NCI-H187 (cell line): ENCODE measurements at places on chromosomes 2 and 18.

DNA sequence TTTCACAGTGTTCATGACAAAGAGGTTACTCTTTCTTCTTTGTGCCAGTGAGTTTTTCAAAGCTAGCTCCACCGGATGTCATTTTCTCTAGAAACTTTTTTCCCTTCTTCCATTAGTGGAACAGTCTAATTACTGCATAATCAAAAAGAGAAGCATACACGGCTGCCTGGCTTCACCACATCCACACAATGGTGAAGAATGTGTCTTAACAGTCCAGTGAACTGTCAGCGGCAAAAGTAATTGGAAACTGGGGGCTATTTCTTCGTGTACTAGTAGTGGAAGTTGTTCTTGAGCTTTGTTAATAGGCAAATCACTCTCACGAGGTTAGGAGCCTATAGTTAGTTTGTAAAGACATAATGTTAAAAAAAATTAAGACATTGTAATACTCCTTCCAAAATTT, 32.9 kb upstream of the PIK3C3 start:
- no peak for DNase-seq

DNA sequence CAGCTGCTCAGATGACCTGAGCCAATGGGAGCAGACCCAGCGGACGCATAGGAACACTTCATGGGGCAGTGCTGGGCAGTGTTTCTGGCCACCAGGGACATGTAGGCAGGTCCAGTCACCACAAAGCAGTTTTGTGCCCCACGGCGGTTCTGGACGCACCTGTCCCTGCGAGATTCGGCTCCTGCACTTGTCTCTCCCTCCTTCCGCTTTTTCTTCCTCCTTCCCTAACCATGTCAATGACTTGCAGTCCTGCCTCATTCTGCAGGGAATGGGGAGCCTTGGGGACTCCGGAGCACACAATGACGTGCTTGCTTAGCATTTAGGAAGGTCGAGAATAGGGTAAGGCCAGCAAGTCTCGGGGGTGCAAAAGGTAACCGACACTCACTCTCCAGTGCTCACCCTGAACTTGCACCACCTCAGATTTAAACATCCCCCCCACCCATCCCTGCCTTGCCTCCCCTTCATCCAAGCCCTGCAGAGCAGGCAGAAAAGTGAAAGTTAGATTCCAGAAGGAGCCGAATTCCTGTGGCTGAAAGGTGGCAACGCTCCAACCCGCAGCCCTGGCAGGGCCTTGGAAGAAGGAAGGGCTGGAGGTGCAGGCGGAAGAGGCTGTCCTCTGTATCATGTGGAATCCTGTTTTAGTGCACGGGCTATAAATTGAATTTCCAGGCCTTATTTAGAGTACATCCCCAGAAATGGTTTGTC, 40.5 kb upstream of the ATG16L1 start:
- DNase-seq, result no peak

GRCh38 chr18:60675801-60676200, 303.2 kb upstream of the MC4R start:
- DNase-seq, result no peak

DNA sequence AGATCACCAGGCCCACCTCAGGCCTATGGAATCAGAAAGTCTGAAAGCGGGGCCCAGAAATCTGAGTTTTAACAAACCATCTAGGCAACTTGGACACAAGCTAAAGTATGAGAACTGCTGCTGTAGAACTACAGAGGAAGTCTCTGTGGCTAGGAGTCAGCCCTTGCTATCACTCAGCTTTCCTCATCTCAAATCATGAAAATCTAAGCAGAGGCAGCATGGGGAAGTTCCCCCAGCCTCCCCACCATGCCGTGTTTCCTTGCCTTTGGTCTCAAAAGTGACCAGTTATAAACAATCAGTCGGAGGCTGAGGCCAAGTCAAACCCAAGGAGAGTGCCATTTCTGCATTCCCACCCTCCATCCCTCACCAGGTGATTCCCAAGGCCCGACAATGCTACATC, 404.7 kb downstream of the BCL11A start:
- no peak for DNase-seq

DNA sequence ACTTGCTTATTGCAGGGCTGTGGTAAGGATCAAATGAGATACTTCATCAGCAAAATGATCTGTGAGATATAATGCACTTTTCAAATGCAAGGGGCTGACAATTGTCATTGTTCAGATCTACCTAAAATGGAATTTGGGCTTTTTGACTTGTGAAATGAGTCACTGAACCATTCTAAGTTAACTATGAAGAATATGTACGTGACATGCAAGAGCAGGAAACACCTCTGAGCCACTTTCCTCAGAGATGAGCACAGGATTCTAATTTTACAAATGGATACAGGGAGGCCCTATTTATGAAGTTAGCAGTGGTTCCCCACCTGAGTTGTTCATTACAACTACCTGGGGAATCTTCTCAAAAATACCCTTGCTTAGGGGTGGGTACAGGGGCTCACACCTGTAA, 26.7 kb downstream of the CTLA4 start:
- DNase-seq, result no peak

DNA sequence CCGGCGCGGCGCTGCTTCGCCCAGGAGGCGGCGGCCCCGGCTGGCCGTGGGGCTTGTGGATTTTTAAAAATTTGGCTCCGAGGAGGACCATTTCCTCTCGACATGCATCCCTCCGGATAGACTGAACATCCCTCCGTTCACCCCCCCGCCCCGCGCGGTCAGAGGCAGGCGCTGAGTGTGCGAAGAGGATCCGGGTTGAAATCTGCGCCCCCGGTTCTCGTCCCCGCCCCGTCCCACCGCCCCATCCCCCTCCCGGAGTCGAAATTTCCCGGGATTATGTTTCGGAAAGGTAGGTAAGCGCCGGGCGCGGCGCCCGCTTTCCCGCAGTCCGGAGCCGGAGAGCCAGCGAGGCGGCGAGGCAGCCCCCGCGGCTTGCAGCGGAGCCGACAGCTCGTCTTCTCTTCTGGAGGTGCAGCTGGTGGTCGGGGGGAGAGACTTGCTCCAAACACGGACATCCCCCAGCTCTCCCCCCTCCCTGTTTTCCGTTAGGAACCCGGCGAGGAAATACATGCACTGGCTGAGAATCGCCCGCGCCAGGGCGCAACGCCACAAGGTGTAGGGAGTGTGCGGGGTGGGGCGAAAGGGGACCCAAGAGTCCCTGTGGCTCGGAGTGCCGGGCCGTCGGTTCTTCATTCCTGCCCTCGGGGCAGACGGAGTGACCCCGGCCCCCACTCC, at the start of gene PRKCE:
PRKCE (plus strand) TSS at position 261 of the 675 bp plus-strand sequence.
- DNase-seq, result peak; percentile 52

GRCh38 chr2:193251909-193252308, 1057.2 kb upstream of the TMEFF2 start:
- DNase-seq, result no peak

DNA sequence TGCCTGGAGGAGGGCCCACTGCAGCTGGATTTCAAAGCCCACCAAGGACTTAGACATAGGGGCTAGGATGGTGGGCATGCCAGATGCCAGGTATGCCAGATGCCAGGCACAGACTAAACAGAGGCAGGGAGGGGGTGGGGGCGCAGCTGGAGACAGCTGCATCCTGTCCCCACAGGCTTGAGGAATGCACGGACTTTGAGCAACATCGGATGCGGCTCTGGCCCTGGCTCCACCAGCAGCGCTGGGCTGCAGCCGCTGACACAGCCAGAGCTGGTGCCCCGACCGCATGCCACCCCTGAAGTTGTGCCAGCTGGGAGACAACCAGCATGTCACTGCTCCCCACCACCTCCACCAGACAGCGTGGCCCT, 39.5 kb downstream of the AQP12A start:
- no peak for DNase-seq

GRCh38 chr2:215850380-215850779, 163.0 kb downstream of the MREG start:
- no peak for DNase-seq

DNA sequence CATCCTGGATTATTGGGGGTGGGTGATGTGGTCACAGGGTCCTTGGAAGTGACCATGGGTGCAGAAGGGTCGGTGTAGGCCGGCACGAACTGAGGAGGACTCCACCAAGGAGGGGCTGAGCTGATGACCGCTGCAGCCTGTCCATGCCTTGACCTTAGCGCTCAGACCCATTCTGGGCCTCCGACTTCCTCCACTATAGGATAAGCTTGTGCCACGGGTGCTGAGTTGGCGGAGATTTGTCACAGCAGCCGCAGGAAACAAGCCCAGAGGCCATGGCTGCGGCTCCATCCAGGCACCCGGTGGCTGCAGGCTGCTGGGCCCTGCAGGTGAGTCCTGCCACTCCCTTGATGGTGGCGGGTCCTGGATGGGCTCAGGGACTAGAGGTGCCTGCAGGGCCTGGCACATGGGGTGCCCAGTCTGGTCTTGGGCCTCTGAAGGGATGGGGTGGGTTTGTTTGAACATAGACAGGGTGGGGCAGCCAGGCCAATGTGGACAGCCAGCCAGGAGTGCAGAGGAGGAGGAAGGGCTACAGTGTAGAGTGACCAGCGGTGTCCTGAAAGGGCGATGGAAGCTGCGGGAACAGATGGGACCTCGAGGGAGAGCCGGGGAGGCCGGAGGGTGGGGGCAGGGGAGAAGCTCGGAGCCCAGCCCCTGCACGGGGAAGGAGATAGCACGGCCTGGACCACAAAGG, 84.8 kb downstream of the SEPTIN10 start:
- no peak for DNase-seq

GRCh38 chr18:55699233-55699765, 111.3 kb upstream of the TCF4 start:
- DNase-seq, result no peak

DNA sequence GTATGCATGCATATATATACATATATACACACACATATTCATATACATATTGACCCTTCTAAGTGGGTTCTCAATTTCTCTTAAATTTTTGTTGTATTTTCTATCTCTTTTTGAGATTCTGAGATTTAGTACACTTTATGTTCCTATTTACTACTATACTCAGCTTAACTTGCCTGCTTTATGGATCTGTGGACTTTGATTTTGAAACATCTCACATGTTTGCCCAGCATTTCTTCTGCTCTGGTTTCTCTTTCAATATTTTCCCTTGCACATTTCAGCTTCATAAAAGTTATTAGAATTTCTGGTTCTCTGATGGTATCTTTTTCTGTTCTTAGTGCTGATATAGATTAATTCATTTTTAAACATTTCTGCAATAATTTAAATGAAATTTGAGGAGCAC, 380.6 kb downstream of the SPAG16 start:
- no peak for DNase-seq

GRCh38 chr2:144156736-144157640, 362.9 kb downstream of the ZEB2 start:
- DNase-seq, result no peak

GRCh38 chr2:185393091-185393490, 345.5 kb upstream of the FSIP2 start:
- DNase-seq, result no peak

DNA sequence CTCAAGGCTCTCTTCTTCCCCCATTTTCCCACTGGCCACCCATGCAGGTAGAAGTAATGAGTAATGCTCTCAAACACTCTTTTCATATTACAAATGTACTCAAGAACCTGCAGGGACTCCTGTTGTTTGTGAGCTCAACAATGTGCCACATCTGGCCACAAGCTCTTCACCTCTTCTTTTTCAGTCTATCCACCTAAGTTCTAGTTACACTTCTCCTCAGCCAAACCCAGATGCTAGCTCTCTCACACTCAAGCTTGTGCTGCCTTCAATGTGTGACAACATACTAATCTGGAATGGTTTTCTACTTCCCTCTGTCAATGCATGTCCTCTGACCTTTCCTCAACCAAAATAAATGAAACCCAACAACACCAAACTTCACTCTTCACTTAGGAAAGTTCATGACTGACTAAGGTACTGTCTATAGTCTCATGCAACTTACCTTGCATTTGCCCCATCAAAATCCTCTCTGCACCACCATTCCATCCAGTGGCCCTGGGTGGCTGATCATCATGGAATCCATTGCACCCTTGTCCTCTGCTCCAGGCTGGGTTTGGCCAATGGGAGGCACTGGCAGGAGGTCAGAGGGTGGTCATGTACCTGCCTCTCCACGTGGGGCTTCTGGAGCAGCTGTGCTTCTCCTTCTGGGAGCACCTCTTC, 5.3 kb upstream of the IL18R1 start:
- no peak for DNase-seq
